SK-N-DZ (cell line): ENCODE measurements at places on chromosomes 5 and 9.

DNA sequence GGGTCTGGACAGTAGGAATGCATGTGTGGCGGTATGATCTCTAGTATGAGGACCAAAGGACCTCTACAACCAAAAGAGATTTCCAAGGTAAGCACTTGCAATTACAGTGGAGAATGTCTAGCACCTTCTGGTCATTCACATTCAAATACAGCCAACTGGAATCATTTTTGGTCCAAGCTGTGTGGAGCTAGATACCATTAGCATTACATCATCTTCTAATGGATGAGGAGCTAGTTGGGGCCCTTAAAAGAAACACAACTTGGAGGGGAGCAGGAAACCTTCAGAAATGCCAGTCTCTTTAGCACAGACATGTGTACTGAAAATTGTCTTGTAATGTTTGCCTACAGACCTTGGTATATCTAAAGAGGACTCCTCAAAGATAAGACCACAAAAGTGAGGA, 244.7 kb downstream of the BNC2 start:
- no peak for DNase-seq

DNA sequence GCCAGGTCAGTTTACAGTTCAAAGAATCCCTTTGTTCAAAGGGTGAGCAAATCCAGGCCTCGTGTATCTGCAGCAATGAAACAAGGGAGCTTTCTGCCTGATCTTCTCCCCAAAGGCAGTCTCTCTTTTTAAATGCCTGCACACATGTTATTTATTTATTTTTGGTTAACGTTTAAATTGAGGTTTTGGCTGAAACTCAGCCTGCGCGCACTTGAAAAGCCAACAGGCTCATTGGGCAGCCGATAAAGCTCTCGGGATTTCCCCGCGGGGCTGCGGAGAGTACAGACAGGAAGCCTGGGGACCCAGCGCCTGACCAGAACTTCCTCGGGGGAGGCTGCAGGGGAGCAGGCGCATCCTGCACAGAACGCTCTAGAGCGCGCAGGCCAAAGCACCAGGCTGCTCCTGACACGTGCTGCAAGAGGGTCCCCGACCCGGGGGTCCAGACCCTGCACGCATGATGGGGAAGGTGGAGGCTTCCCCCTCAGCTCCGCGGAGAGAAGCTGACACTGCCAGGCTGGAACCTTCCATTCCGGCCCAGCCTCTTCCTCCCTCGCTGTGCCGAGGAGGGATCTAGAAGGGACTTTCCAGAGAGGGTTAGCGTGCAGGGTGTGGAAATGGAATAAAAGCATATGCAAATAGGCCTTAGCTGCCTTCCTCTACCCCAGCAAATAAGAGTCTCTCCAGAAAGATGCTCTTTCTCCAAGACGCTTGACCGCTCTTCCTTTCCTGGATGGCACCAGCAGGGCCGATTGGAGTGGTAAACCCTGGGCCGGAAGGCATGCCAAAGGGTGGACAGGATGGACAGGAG, 46.1 kb downstream of the PTTG1 start:
- no peak for DNase-seq

- DNase-seq = no peak
Measured at GRCh38 chr5:168073311-168073710, 218.1 kb upstream of the WWC1 start.

DNA sequence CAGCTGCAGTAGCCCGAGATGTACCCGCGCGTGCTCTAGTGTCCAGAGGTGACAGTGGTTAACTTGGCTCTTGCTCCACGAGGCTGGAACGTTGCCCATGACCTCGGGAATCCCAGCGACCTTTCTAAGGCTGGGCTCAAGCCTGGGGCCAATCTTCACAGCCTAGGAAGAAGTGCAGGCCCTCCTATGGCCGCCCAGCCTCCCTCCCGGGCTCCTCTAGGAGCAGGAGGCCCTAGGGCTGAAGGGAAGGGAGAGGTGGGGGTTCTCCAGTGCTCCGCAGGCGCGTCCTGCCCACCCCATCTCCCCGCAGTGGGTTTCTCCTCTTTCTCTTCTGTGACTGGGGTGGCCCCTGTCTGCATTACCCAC, 13.3 kb downstream of the NR2F1 start:
- no peak for DNase-seq

DNA sequence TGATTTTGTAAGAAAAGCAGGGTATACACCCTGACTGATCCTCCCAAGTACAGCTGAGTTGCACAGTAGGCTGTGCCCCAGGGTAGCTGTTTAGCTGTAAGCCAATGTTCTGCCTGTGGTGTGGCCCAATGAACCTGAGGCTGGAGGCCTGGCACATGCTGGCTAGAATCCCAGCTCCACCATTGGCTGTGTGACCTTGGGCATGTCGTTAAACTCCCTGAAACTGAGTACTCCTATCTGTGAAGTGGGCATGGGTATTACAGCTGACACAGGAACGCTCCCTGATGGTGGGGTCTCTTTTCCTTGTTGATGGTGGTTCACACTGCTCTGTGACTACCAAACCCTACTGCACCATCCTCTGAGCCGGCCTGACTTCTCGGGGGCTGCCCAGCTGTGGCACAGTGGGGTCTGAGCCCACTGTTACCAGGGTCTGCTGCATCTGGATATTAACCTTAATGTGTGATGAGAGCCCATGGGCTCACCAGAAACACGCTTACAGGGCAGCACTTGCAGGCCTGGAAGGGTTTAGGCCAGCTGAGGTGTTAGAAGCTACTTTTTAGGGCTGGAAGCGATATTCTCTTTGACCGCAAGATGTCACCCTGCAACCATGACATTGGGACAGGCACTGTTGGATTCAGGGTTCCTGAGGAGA, 7.0 kb upstream of the GADD45G start:
- peak; percentile 57 for DNase-seq

- no peak for DNase-seq
Measured at GRCh38 chr9:29332789-29333188, 1759.5 kb upstream of the C9orf72 start.

- DNase-seq = no peak
Measured at GRCh38 chr5:27474047-27474309, 435.6 kb upstream of the CDH9 start.

- no peak for DNase-seq
Measured at GRCh38 chr5:180402716-180403115, 49.6 kb upstream of the GFPT2 start.

- no peak for DNase-seq
Measured at GRCh38 chr5:72518001-72518683, 10.9 kb upstream of the ZNF366 start.

- DNase-seq = no peak
Measured at GRCh38 chr5:5315068-5315980, 107.2 kb upstream of the ICE1 start.

GRCh38 chr5:160390787-160391696, 8.8 kb downstream of the FAM200C start:
- DNase-seq = peak; percentile 15
